ENCODE measurements at places on chromosomes 2 and 18.

DNA sequence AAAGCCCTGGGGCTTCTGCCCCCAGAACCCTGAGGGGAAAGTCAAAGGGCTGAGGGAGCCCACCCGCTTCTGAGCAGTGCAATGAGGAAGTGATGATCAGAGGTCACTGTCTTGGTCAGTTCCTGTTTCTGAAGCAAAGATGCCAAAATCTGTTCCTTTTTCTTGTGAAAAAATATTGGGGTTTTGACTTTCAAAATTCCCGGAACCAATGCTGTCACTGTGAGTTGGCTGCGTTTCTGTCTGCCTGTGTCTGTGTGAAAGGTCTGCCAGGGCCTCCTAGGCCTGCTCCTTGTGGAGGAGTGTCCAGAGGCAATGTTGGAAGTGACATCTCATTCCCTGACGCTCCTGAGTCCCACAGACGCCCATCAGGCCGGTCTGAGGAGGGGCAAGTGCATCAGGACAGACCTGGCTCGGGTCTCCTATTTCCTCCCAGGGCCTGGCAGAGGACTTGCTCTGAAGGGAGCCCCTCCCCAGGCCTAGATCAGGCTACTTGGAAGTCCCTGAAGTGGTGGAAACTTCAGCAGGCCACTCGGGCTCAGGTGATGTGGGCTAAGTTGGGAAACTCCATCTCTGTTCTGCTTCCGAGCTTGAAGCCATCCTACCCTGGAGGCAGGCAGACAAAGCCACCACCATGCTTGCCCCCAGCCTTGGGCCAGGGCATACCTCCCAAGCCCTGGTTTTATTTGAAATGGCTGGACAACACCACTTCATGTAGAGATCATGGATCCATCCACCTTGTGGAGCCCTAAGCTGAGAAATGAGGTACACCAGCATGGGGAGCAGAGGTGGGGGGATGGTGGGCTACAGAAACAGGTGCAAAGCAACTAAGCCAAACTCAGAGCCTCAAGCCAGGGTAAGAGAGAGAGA is 51.0 kb downstream of the PKDCC start:
- DNase-seq: no peak

DNA sequence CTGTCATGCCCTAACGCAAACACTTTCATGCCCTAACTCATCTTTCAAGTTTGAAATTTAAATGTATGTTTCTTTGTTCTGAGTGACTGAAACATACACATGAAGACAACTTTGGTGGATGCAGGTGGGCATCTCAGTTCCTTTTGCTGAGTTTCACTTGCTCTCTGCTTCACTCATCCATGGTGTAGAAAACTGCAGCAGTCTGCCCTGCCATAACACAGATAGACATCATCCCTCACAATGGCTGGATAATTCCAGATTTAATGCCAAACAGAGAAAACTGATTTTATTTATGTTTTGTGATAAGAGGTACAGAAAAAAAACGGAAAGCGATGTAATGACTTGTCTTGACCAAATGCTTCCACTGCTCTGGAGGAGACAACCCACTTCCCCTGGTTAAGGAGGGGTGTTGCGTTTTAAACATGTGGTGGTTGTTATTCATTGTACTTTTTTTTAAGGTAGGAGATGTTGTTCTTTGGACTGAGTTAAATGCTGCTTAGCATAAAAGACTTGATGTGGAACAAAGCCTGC is 70.4 kb downstream of the RHBDD1 start:
- no peak for DNase-seq

DNA sequence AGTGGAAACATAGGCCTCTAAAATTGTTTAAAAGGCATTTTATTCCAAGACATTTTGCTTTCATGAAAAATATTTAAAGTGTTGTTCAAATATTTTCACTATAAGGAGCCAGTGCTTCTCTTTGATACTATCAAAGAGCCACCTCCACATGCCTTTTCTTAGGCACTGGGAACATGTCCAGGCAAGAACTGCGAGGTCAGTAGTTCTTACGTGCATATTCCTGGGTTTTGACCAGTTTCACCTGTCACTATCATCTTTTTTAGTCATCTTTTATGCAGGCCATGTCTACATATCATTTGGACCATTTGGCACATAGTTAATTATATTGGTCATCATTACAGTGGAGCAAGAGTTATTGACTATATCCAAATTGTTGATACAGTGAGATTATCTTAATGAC is 195.3 kb downstream of the CCDC85A start:
- no peak for DNase-seq

GRCh38 chr18:3444954-3445353 is 5.0 kb upstream of the TGIF1 start:
- no peak for DNase-seq

GRCh38 chr18:74163019-74163660 is 14.8 kb downstream of the TIMM21 start:
- no peak for DNase-seq

DNA sequence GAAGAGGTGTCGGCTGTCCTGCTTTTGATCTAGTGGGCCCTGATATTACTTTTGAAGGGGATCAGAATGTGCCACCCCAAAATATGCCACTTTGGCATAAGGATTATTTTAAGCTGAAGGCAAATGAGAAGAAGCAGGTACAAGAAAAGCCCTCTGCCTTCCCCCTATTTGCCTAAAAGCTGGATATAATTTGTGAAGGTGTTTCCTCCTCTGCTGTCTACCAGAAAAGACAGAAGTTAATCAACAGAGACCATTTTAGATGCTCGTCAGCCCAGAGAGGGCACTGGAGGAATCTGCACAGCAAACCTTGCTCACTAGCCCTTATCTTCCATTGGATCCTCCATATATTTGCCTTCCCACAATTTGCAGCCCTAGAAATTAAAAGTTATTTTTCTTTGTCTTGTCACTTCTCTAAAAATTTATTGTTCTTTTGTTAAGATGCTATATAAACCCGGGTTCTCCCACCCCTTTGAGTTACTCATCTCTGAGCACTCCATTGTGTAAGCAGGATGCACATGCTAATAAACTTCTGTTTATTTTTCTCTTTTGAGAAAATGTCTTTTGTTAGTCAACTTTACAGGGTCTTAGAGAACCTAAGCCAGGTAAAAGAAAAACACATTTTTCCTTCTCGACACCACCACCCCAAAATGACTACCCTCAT is 163.2 kb upstream of the SLC1A4 start:
- no peak for DNase-seq

- no peak for DNase-seq
These were observed 429.4 kb upstream of the TRIB2 start for GRCh38 chr2:12287220-12287751.

GRCh38 chr2:43158259-43158880 is 68.0 kb downstream of the ZFP36L2 start:
- DNase-seq: peak; percentile 79

DNA sequence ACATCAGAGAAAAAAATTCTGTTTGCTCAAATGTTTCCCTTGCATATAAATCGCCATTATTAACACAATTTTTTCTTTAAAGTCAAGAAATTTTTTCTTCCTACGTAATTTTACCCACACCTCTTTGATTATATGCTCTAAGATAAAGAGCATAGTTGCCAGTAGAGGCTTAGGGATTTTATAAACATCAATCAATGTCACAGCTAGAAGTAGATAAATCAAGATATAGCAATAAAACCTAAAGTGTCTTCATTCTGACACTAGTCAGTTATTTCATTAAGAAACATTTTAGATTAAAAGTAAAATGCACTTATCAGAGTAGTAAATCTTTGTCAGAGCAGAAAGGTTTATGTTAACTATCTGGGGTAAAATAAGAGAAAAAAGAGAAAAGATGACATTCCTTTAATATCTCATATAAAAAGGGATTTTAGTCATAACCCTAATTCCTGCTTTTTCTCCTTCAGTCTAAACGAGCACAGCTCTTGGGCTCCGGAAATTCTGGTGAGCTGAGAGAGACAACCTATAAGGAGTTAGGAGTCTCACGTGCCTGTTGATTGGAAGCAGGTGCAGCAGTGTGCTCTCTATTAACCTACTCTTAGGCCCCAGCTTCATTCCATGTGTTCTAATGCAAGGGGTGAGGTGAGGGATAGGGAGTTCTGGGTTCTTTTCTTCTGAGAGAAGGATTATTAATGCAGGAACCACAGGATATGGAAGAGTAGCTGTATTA is 172.4 kb upstream of the GULP1 start:
- no peak for DNase-seq

GRCh38 chr18:66560094-66560493 is 43.8 kb downstream of the CDH19 start:
- no peak for DNase-seq

DNA sequence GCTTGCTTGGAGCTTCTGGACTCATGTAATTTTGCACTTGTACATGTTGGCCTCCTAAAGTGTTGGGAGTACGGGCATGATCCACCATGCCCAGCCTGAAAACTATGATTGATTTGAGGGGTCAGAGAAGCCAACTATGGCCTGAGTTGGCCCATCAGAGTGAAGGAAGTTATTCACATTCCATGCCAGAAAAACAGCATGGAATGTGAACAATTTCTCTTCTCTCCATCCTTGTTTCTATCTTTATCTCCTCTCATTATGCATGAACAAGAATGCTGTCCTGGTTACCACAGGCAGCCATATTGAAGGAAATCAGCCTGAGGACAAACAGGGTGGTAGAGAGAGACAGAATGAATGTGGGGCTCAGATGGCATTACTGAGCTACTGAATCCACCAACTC is 3.5 kb upstream of the CD226 start:
- no peak for DNase-seq

GRCh38 chr2:56681659-56682396 is 498.0 kb downstream of the CCDC85A start:
- no peak for DNase-seq

- no peak for DNase-seq
These were observed 242.7 kb downstream of the TMEM182 start for GRCh38 chr2:103004426-103004942.

- no peak for DNase-seq
These were observed 28.8 kb downstream of the RIF1 start for GRCh38 chr2:151438506-151438905.

- peak; percentile 4 for DNase-seq
These were observed 633.2 kb upstream of the PKDCC start for GRCh38 chr2:41414486-41415230.

DNA sequence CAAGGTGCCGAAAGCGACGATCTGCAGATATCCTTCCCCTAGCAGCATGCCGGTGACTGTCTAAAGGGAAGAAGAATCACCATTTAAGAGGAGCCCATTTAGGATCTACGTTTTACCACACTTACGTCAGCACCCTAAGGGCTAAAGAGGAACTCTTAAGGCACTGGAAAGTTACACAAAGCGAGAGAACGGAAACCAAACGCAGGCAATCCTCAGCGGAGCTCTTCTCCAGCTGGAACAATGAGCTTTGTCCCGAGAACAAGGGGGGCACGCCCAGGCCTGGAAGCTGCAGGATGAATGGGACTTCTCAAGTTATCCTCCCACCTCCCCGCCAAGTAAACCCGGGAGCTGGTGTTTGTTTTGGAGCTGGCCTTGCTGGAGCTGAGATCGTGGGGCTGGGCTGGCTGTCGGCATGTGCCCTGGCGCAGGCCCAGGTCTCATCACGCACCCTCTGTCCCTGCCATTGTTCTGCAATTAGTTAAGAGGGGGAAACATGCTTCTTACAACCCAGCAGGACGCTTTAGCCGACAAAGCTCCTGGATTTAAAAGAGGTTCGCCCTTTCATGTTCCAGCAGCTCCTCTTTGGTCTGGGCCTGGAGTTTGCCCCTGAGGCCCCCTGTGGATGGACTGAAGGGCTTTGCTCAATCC is 36.4 kb downstream of the PXDN start:
- no peak for DNase-seq

GRCh38 chr2:191188550-191189093 is 37.8 kb upstream of the STAT4 start:
- DNase-seq: no peak

- no peak for DNase-seq
These were observed 66.3 kb upstream of the HS6ST1 start for GRCh38 chr2:128384956-128385355.

DNA sequence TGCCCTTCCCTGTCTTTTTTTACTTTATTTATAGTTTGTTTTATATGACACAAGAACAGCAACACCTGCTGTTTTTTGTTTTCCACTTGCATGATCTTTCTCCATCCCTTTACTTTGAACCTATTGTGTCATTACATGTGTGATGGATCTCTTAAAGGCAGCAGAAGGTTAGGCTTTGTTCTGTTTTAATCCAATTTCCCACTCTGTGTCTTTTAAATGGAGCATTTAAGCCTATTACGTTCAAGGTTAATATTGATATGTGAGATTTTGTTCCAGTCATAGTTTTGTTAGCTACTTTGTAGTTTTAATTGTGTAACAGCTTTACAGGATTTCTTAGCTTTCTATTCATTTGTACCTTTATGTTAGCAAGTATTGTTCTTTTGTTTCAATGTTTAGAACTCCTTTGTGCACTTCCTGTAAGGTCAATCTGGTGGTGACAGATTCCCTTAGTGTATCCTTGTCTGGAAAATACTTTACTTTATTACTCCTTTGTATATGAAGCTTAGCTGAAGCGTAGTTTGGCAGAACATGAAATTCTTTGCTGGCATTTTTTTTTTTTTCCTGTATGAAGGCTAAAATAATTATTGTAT is 1443.0 kb upstream of the LRRTM1 start:
- no peak for DNase-seq

- no peak for DNase-seq
These were observed 10.0 kb downstream of the FOXI3 start for GRCh38 chr2:88442473-88442872.

DNA sequence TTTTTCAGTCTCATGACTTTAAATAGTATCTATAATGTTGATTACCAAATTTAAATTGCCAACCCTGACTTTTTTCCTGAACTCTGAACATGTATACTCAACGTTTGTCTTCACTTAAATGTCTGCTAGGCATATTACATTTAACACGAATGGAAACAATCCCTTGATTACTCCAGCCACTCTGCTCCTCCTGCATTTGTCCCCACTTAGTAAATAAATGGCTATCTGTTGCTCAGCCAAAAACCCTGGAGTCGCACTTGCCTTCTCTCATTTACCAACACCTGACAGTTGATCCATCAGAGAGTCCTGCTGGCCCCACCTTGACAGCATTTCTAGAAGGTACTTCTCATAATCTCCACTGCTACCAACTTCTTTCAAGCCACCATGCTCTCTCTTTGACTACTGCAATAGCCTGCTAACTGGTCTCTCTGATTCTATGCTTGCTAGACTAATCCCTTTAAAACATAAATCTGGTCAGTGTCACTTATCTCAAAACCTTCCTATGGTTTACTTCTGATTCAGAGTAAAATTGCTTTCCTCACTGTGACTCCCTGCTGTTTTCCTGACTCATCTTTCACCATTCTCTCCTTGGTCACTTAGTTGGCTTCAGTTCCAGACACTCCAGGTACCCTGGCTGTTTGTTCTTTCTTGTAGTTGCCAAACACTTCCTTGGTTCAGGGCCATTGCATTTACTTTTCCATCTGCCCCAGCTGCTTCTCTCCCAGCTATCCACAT is 31.9 kb downstream of the SPAG16 start:
- no peak for DNase-seq

GRCh38 chr18:48155856-48156255 is 225.4 kb upstream of the SMAD2 start:
- no peak for DNase-seq

DNA sequence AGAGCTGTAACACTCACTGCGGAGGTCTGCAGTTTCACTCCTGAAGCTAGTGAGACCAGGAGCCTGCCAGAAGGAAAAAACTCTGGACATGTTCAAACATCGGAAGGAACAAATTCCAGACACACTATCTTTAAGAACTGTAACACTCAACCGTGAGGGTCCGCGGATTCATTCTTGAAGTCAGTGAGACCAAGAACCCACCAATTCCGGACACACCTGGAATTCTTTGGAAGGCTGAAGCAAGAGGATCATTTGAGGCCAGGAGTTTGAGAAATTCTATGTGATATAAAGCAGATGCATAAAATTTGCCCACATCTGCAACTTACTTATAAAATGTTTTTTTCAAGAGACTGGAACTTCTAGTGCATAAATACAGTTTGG is 43.5 kb upstream of the ITSN2 start:
- no peak for DNase-seq

- no peak for DNase-seq
These were observed 116.4 kb downstream of the COL6A3 start for GRCh38 chr2:237297421-237298150.

Data from activated naive CD4-positive, alpha-beta T cell treated with anti-CD3 and anti-CD28 coated beads for 36 hours (primary cell).